OCI-LY7 (cell line): ENCODE measurements at places on chromosomes 16 and 17.

DNA sequence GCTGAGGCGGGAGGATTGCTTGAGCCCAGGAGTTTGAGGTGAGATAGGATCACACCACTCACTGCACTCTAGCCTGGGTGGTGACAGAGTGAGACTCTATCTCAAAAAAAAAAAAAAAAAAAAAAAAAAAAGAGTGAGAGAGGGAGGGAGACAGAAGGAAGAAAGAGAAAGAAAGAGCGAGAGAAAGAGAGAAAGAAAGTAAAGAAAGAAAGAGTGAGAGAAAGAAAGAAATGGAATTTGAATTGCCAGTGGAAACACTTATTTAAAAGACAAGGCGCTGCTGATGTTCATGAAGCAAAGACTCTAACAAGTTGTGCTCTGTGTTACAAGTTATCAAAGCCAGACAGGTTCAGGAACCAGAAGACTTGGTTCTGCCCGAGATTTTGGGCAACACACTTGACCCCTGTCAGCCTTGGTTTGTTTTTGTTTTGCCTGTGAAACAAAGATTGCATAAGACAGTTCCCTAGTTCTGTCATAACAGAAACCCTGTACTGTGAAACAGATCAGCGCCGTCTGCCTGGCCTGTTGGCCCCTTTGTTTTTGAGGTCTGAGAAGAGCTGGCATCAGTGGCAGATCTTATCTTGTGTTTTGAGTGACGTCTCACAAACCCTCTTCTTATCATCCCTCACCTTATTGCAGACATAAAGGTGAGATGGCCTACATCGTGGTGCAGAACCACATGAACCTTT is 55.4 kb upstream of the ENDOV start:
- DNase-seq: no peak

GRCh38 chr17:19357761-19358160 is 4.8 kb downstream of the B9D1 start:
- no peak for DNase-seq

- DNase-seq: no peak
Observed at GRCh38 chr16:89210904-89211515, 6.5 kb upstream of the ZNF778 start.

- DNase-seq: no peak
Observed at GRCh38 chr17:78748048-78748729, 33.9 kb downstream of the CYTH1 start.

DNA sequence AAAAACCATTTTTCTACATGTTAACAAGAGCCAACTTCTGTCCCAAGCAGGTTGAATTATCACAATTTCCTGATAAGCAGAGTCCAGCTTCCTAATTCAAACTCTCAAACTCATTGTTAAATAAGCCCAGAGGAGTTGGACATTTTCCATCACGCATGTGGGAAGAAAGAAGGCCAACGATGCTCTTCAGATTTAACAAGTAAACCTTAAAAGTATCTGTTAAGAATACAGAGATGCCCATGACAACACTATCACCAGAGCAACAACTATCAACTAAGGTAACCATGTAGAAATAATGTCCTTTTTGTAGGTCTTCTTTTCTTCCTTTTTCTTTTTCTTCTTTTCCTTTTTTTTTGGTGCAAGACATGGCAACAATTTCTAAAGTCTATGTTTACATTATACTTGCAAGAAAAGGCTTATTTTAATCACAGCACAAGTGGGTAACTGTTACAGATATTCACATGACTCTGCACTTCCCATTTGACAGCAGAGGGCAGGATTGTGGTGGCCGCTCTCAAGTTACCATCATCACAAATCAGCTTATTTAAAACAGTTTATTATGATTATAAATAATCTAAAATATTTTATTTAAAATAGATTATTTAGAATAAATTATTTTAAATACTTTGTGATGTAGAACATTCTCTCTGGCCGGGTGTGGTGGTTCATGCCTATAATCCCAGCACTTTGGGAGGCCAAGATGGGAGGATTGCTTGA is 35.7 kb upstream of the DHRS7B start:
- DNase-seq: no peak

- peak; percentile 92 for DNase-seq
Observed at GRCh38 chr17:29589524-29590410, at the start of gene GIT1. GIT1 (minus strand) TSS chr17:29589648; CDS start chr17:29589378, 270 bp downstream.

- DNase-seq: no peak
Observed at GRCh38 chr16:54425068-54425467, 138.5 kb upstream of the IRX3 start.

DNA sequence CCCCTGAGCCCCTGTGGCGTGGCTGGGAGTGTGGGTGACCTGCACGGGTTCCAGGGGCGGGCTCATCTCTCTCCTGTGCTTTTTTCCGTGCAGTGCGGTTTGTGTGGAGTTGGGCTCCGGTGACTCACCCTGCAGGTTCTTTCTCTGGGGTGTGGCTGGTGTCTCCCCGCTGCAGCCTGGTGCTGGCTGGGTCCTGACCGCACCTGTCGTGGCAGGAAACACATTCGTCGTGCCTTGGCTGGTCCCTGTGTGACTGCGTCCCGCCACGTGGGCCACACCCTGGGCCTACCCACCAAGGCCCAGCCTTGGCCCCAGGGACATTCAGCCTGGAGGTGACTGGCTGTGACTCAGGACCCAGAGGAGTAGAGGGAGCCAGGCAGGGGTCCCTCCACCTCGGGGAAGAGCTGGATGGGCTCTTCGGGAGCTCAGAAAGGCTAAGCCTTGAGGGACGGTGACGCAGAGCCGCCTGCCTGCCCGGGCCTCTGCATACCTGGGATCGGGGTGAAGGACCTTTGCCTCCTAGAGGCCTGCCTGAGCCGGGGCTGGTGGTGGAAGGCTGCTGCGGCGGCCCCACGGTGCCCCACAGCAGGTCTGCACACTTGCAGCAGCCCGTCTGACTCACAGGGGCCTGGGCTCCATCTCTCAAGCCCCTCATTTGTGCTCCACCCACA is 7.8 kb downstream of the TRAF7 start:
- no peak for DNase-seq

- DNase-seq: no peak
Observed at GRCh38 chr16:76518781-76519180, 241.6 kb downstream of the CNTNAP4 start.

DNA sequence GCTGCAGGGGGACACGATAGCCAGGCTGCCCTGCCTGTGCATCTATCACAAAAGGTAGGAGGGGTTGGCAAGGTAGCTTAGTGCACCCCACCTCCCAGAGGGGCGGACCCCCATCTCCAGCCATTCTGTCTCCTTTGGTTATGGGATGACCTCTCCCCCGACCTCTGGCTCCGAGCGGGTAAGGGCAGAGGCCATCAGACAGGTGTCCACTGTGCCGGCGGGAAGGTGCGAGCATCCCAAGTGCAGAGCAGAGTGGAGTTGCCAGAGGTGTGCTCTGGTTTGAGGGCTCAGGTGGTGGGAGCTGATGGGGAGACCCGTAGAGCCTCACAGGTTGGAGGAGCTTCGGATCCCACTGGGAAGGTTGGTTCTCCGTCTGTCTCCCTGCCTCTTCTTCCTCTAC is 11.7 kb downstream of the LDHD start:
- no peak for DNase-seq

DNA sequence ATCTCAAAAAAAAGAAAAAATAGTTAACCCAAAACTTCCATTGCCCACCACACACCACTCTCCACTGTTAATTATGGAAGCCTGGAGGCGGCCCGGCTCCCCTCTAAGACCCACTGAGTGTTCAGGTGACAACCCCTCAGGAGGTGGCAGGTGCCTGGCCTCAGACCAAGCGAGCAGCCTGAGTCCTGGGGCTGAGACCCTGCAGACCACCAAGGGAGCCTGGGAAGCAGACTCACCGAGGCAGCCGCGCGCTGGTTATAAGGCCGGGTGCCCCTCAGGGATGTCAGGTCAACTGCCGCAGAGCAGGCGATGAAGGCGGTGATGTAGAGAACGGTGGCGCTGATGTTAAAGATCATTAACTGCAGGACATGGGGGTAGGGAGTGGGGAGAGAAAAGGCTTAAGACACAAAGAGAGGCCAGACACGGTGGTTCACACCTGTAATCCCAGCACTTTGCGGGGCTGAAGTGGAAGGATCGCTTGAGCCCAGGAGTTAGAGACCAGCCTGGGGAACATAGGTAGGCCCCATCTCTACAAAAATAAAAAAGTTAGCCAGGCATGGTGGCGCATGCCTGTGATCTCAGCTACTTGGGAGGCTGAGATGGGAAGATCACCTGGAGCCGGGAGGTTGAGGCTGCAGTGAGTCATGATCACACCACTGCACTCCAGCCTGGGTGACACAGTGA is 13.3 kb downstream of the ARL2BP start:
- DNase-seq: no peak

DNA sequence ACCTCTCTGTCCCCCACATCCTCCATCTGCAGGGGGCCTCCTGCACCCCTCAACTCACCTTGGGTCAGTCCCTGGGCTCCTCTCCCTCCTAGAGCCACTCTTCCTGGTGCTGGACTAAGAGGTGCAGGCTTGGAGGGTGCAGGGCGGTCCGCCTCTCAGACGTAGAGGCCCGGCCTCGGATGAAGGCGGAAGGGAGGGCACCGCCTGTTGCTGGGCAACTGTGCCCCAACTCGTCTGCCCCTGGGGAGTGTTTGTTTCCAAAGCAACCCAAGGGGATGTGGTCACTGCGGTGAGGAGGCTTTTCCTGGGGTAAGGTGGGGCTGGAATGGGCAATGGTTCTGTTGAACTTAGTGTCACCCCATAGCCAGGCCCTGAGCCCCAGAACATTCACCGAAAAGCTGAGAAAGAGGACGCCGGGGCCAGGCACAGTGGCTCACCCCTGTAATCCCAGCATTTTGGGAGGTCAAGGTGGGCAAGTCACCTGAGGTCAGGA is at the start of gene C16orf54:
C16orf54 (minus strand) TSS at position 138 of the 493 bp plus-strand sequence. CDS start 1,039 bp downstream, outside the sequence.
- DNase-seq: no peak

DNA sequence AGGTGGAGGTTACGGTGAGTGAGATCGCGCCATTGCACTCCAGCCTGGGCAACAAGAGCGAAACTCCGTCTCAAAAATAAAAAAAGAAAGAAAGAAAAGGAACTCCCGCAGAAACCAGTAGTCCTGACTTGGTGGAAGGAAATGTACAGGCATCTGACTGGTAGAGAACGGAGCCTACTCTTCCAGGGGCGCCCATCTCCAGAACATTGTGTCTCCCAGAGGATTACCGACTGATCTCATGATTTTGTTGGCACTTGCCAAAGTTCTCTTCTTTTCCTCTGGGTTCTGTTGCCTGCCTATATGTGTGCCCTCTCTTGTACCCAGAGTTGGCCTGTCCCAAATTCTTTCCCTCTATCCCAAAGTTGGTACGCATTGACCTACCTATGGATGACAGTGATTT is 24.2 kb downstream of the DDX19A start:
- no peak for DNase-seq

- DNase-seq: no peak
Observed at GRCh38 chr17:31072186-31072585, 22.6 kb upstream of the NF1 start.

DNA sequence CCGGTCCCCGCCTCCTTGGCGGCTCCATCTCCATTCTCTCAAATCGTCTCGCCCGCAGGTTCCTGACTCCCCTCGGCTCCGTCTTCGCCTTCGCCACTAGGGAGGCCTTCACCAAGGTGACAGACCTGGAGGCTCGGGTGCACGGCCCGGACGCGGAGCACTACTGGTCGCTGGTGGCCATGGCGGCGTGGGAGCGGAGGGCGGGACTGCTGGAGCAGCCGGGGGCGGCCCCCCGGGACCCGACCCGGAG is 862 bp downstream of the GLTPD2 start:
- no peak for DNase-seq

DNA sequence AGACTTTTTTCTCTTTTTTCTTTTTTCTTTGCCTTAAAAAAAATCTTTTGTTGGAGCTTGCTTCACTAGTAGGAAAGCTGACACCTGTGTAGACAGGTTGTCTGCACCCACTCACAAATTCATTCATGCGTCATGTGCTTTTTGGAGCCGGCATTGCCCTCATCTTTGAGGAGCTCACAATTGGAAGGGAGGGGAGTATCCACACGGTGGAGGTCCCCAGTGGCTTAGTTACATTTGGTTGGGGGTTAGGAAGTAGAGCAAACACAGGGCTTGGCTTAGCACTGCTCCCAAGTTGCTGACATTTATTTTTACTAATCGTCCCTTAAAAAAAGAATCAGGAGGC is 18.7 kb upstream of the MEIOB start:
- DNase-seq: no peak

DNA sequence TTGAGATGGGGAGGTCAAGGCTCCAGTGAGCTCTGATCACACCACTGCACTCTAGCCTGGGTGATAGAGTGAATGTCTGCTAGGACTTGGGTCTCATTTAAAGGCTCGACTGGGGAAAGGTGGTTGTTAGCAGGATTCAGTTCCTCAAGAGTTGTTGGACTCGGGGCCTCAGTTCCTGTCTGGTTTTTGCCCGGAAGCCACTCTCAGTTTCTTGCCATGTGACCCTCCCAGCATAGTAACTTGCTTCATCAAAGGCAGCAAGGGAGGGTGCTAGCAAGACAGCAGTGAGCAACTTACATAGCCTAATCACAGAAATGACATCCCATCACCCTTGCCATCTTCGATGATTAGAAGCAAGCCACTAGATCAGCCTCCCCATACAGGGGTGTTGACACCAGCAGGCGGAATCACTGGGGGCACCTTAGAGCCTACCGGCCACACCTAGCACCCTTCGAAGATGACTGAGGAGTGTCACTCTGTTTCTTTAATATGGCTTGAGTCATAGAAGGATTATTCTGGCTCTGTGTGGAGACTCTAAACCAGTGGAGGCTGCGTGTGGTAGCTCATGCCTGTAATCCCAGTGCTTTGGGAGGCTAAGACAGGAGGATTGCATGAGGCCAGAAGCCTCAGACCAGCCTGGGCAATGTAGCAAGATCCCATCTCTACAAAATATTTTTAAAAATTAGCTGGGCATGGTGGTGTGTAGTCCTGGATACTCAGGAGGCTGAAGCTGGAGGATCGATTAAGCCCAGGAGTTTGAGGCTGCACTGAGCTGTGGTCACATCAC is 13.2 kb upstream of the SCNN1B start:
- peak; percentile 69 for DNase-seq

DNA sequence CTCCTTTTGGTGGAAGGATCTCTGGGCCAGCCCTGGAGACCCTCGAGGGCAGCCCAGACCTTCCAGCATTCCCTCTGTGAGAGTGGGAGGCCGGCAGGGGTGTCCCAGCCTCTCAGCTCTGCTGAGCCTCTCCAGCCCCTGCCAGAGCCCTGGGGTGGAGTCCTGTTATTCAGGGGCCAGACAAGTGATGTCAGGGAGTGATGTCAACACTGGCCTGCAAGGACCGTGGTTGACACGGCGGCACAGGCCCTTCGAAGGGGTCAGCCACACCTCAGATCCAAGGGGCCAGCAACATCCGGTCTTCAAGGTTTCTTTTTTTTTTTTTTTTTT is 231.2 kb downstream of the KATNIP start:
- DNase-seq: no peak

GRCh38 chr16:75541236-75541635 is 5.3 kb upstream of the CHST5 start:
- no peak for DNase-seq

GRCh38 chr16:11094075-11094856 is 149.9 kb downstream of the CLEC16A start:
- peak; percentile 69 for DNase-seq

DNA sequence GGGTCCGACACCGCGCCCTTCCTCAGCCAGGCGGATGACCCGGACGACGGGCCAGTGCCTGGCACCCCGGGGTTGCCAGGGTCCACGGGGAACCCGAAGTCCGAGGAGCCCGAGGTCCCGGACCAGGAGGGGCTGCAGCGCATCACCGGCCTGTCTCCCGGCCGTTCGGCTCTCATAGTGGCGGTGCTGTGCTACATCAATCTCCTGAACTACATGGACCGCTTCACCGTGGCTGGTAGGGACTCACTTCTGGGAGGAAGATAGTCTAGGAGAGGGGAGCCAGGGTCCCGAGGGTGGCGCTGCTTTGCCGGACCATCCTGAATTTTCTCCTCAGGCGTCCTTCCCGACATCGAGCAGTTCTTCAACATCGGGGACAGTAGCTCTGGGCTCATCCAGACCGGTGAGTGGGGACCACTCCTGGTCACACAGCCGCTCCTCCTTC is 601 bp downstream of the SPNS1 start:
- DNase-seq: no peak

- no peak for DNase-seq
Observed at GRCh38 chr16:55697867-55698266, 42.1 kb downstream of the SLC6A2 start.
